ENCODE measurements at places on chromosomes 4 and X.

GRCh38 chr4:80362578-80363181 is 27.1 kb downstream of the CFAP299 start:
- peak; percentile 37 for DNase-seq

- DNase-seq: peak; percentile 2
These were observed 17.2 kb upstream of the POLA1 start for GRCh38 chrX:24676403-24677024.

DNA sequence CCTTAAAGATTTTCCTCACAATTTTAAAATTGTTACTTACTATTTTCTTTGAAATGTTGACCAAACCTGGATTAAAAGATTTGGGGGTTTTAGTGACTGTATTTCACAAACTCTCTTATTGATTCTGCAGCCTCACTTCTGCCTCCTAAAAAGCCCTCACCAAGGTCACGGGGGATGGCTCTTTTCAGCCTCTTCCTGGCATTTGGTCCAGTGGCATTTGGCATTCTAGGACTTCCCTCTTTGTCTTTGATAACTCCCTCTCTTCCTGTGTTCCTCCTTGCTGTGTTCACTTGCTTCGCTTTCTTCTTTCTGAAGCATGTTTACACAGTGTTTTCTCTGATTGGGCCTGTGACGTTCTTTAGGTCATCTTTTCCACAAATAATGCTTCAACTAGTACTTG is 21.5 kb downstream of the PKD2 start:
- no peak for DNase-seq

- no peak for DNase-seq
These were observed 71.7 kb downstream of the SRPX start for GRCh38 chrX:38149016-38149415.

GRCh38 chr4:54976682-54977081 is 148.7 kb downstream of the KDR start:
- DNase-seq: no peak

DNA sequence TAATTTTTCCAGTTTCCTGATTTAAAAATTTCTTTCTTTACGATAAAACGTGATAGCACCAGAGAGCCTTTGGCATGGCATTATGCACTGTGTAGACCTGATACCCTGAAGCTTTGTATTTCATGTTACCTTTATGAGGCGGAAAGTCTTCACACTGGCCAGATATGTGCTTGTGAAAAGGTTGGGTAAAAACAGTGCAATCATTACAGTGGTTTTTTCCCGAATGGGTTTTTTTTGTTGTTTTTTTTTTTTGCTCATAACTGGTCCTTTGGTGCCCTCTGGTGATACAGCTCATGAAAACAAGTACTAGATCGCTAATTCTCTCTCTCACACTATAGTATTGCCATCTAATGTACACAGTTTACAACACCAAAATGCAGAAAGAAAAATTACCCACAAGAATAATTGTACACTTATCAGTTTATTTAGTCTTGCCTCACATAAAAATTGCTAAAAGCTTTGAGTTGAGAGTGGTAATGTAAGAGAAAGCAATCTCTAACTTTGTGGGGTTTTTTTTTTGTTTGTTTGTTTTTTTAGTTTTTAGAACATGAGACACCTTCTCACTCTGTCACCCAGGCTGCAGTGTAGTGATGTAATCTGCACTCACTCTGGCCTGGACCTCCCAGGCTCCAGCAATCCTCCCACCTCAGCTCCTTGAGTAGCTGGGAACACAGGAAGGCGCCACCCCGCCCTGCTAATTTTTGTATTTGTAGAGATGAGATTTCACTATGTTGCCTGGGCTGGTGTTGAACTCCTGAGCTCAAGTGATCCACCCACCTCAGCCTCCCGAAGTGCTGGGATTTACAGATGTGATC is 21.3 kb downstream of the SPCS3 start:
- DNase-seq: peak; percentile 59

- DNase-seq: no peak
These were observed 76.6 kb downstream of the MBNL3 start for GRCh38 chrX:132412208-132412607.

DNA sequence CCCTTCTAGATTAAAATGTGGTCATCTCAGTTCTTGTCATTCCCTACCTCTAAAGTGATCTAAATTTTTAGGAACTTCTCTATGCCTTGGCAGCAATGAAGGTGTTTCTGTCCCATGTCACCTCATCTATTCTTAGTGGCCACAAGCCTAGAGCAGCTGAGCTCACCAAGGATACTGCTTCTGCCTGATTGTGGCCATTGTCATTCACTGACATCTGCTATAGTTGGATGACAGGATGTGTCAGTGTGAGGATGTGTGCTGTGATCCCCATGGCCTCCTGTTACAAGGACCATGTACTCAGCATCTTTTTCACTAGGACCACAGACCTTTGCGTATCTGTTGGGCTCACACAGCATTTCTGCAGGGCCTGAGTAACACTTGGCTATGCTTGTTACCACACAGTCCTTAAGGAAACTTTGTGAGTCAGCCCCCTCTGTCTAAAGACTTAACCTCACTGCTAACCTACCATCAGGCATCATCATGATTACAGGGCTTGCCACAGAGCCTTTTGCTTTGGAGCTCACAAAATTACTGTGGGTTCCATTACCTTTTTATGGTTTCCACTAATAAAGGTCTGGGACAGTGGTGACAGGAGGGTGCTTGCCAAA is 421.0 kb downstream of the ADAM29 start:
- peak; percentile 54 for DNase-seq

- no peak for DNase-seq
These were observed 9.7 kb downstream of the UNC5C start for GRCh38 chr4:95539106-95539505.
